ENCODE measurements at places on chromosomes 16 and 17.

DNA sequence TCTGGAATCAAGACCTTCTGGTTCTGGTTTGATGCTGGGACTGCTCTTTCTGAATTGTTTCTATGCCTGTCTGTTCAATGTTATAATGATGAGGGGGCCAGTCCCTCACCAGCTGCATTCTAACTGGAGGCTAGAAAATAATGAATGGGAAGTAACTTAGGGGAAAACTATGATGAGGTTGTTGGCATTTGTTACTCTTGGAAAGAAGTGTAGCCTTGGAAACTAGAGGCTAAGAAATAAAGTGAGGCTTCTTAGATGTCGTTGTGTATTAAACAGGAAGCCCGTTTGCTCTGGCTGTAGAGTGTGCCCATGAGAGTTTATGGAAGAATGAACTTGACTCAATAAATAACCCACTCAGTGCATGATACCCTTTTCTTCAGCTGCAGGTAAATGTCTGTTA, 140.8 kb downstream of the PRKCA start:
- DNase-seq, result no peak

DNA sequence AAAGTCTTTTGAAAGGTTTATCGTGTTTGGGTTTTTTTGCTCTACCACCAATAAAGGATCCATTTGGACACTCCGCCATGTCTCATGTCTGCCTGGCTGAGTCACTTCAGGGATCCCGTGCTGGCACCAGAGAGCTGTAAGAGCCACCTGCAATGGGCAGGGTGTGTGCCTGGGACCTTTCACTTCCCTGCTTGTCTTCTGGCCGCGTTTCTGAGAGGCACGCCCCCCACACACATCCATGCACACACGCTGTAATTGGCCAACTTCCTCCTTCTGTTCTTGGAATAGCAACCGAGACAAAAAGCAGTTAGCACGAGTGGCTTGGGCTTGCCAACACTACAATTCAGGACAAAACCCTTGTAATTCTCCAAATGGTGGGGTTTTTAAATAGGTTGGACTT, 9.8 kb upstream of the SOST start:
- no peak for DNase-seq

DNA sequence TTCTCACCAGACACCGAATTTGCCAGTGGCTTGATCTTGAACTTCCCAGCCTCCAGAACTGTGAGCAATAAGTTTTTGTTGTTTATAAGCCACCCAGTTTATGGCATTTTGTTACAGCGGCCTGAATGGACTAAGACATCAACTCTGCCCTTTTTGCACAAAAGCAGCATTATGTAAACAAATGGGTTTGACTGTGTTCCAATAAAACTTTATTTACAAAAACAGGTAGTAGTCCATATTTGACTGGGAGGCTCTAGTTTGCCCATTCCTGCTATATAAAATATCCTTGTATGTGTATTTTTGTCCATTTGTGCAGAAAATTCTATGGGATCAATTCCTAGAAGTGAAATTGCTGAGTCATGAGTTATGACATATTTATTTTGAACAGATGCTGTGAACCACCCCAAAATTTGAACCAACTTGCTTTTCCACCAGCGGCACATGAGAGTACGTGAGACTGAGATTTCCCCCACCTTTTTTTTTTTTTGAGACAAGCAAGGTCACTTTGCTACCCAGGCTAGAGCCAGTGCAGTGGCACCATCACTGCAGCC, 21.3 kb upstream of the CLEC19A start:
- no peak for DNase-seq

GRCh38 chr17:17231621-17232302, 5.2 kb downstream of the FLCN start:
- no peak for DNase-seq

GRCh38 chr17:33291248-33292200, 1.6 kb downstream of the ASIC2 start:
- DNase-seq, result peak; percentile 48

GRCh38 chr16:5054876-5055865, 10.6 kb downstream of the C16orf89 start:
- DNase-seq, result no peak

- DNase-seq, result no peak
These were observed 244.2 kb downstream of the GSG1L start for GRCh38 chr16:27819356-27819755.

- DNase-seq, result no peak
These were observed 194.5 kb upstream of the COX10 start for GRCh38 chr17:13874817-13875216.

GRCh38 chr17:41098481-41098880, 539 bp upstream of the KRTAP4-8 start:
- no peak for DNase-seq

GRCh38 chr16:84411768-84412167, 43.4 kb downstream of the ATP2C2 start:
- DNase-seq, result no peak

GRCh38 chr17:66423056-66423955, 120.9 kb downstream of the PRKCA start:
- no peak for DNase-seq

GRCh38 chr16:14284930-14285512, 213.9 kb downstream of the MRTFB start:
- DNase-seq, result no peak

DNA sequence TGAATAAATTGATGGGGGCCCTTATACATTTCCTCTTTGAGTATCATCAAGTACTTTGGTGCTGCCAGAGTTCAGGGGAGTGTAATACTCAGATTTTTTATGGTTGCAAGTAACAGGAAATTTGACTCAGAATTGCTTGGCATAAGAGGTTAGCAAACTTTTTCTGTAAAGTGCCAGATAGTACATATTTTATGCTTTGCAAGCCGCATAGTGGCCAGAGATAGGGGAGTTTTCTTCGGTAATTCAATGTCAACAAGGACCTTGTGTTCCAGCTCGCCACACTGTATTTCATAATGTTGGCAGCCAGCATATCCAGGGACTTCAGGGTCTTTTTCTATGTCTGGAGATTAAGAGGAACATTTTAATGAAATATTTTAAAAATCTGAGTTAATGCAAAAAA, 51.0 kb upstream of the MARCHF10 start:
- DNase-seq, result no peak

DNA sequence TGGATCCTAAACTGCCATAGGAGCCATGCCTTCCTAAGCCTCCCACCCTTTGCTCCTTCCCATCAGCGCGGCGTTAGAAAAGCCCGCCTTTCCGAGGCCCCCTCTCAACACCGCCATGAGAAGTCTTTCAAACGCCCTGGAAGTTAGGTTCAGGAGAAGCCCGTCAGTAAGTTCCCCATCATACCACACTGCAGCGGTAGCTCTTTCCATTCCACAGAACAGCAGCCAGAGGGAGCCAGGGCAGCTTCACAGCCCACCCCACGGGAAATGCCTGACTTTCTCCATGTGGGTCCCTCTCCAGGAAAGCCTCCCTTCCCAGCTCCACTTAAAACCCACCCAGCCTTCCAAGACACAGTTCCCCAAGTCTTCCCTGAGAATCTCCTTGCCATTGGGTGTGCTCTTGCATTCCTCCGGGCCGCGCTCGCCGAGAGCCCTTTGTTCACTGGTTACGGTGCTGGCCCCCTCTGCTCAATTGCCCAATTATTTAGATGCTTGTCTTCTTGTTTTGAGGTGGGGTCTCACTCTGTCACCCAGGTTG, 28.7 kb downstream of the KIAA0513 start:
- no peak for DNase-seq

DNA sequence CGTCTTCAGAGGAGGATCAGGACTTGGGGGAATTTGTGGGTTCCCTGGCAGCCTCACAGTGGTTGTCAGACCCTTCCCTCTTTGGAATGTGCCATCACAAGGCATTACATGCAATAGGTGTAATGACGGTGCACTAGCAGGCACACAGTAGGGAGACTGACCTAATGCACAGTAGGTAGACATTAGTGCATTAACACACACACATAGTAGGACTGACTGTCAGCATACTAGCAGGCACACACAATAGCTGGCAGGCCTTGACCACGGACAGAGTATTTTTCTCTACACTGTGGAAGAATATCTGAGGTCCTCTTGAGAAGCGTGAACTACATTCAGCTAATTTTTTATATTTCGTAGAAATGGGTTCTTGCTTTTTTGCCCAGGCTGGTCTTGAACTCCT, 10.9 kb upstream of the UBALD2 start:
- DNase-seq, result no peak

GRCh38 chr17:75830164-75831031, 13.8 kb downstream of the UNC13D start:
- peak; percentile 44 for DNase-seq

DNA sequence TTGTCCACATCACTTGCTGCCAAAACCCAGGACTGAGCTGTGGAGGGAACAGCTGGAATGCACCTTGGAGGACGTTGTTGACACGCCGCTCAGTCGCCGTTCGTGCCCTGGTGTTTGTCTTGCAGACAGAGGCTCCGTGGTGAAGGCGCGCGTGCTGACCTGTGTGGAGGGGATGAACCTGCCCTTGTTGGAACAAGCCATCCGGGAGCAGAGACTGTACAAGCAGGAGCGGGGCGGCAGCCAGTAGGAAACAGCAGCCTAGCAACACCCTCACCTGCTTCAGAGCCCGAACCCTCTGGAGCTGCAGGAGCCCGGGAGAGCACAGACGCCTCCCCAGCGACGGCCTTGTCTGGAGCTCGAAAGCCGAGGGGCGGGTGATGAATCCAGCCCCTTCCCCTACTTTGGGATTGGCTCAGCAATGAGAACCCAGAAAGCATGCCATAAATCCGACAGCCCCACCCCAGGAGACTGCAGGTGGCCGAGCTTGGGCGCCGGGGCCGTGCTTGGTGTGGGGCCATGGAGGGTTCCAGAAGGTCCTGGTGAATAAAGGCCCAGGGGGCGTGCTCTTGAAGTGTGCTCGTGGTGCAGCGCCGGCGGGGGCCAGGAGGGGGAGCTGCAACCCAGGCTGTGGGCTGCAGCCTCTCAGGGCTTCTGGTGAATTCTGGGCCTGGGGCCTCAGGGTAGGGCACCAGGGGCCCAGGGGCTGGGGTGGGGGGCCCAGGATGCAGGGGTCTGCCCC, 470 bp upstream of the CDK3 start:
- peak; percentile 49 for DNase-seq

DNA sequence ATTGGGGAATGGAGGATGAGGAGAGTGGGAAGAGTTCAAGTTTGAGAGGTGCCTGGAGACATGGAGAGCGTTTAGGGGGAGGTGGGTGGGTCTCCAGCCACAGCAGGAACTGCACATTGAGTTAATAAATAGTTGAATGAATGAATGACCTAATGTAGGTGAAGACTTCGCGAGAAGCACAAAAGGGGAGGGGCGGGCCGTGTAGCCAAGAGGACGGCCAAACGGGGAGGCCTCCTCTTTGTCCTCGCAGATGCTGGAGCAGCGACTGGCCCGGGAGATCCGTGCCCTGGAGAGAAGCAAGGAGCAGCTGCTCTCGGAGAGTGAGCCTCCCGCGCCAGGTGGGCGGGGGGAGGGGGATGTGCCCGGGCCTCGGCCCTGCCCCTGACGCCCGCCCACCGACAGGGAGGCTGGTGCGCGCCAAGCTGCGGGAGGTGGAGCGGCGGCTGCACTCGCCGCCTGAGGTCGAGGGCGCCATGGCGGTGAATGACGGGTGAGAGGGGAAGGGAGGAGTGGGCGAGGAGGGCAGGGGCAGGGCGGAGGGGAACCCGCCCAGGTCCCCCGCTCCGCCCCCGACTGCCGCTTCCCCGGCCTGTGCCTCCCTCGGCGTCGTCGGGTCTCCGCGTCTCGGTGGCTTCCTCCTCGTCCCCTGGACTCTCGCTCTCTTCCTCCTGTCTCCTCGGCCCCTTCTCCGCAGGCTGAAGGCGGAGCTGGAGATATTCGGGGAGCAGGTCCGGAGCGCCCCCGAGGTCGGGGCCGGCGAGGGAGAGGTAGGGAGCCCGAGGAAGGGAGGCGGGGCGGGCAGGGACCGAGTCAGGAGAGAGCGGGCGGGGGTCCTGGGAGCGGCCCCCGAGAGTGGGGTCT, 12.9 kb downstream of the SYCE1L start:
- peak; percentile 59 for DNase-seq

DNA sequence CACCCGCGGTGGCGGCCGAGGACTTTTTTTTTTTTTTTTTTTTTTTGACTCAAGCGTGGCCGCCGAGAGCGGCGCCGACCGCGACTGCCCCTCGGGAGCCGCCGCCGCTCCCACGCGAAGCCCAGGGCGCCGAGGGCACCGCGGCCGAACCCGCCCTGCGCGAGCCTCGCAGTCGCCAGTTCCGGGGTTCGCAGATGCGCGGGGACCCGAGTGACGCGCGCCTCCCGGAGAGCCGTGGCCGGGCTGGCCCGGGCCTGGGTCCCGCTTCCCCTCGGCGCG, 1.1 kb downstream of the METRNL start:
- DNase-seq, result no peak

GRCh38 chr17:75571885-75572215, 15.8 kb upstream of the MYO15B start:
- no peak for DNase-seq

DNA sequence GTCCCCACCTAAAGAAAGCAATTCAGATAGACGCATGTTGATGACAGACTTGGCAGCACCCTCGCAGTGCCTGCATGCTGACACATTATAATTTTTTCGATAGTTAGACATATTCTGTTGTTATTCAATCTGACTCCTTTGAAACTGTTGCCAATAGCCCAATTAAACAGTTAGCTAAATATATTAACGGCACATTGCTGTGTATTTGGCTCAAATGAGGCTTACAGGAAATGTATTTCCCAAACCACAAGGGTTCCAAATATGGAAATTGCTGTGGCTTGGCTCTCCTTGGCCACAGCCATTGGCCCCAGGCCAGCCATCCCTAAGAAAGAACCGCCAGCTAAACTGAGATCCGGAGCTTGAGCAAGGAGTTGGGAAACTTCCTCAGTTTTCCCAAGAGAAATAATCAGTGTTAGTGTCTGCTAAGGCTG, 31.1 kb downstream of the C16orf82 start:
- DNase-seq, result no peak

GRCh38 chr17:8176197-8176940, at the start of gene TMEM107:
Gene TMEM107 (minus strand): TSS chr17:8176380. CDS start chr17:8176286, 94 bp downstream.
- peak; percentile 84 for DNase-seq

- DNase-seq, result no peak
These were observed 57.4 kb downstream of the SLC47A1 start for GRCh38 chr17:19590912-19591551.

- DNase-seq, result no peak
These were observed 142.4 kb upstream of the NOL11 start for GRCh38 chr17:67575325-67575724.

- no peak for DNase-seq
These were observed 8.1 kb downstream of the ZP2 start for GRCh38 chr16:21203155-21203797.

GRCh38 chr16:58284031-58284430, 10.8 kb downstream of the PRSS54 start:
- no peak for DNase-seq

GRCh38 chr16:3158510-3159314, 23.9 kb downstream of the ZNF213 start:
- peak; percentile 71 for DNase-seq
